ENCODE measurements at places on chromosomes 7 and 10.
A peak's percentile ranks its signal among the peaks of the same experiment; 100 is the strongest.

DNA sequence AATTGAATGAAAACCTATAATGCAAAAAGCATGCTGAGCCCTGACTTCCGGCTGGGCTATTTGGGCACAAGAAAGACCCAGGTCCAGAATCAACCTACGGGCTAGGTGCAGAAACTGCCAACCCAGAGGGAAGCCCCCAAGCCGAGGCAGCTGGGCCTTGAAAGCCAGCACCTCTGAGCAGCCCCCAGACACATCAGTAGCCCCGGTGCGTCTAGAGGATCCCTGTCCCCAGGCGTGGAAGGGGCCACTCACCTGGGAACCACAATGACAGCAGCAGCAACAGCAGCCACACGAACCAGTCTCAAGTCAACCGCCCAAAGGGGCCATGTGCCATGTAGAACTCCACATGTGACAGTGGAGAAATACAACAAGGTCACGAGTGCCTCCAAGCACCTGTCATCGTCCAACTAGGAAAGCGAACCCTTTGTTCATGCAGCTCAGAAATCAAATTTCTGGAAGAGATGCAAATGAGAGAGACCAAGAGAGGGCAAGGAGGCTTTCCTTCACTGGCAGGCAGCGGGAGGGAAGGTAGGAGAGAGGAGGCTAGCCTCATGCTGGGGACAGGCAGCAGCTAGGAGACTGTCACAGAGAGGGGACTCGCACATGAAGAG, 57.5 kb upstream of the CHST15 start:
- H3K4me3 ChIP-seq, result no peak overlapping the region
- peaks cover 18% of the 10 kb centered on the region for H3K4me1 ChIP-seq
- no peaks in the 10 kb centered on the region for H3K27me3 ChIP-seq
- H3K27ac ChIP-seq, result no peak overlapping the region
- H3K36me3 ChIP-seq, result no peaks in the 10 kb centered on the region

- H3K4me1 ChIP-seq, result no peaks in the 10 kb centered on the region
- H3K4me3 ChIP-seq, result peak overlapping the region; percentile 54
- no peak overlapping the region for H3K27ac ChIP-seq
- H3K36me3 ChIP-seq, result no peaks in the 10 kb centered on the region
- no peaks in the 10 kb centered on the region for H3K27me3 ChIP-seq
These were observed 341.2 kb downstream of the PTPRN2 start for GRCh38 chr7:158246272-158246959.

GRCh38 chr10:61262486-61263261, 190.5 kb downstream of the TMEM26 start:
- no peak overlapping the region for H3K4me3 ChIP-seq
- no peak for DNase-seq
- no peak overlapping the region for H3K27ac ChIP-seq
- no peaks in the 10 kb centered on the region for H3K36me3 ChIP-seq
- no peaks in the 10 kb centered on the region for H3K4me1 ChIP-seq

GRCh38 chr10:123553810-123554430, 112.2 kb upstream of the GPR26 start:
- H3K4me3 ChIP-seq, result no peak overlapping the region
- DNase-seq, result no peak
- no peaks in the 10 kb centered on the region for H3K4me1 ChIP-seq
- H3K27me3 ChIP-seq, result no peaks in the 10 kb centered on the region
- H3K27ac ChIP-seq, result no peak overlapping the region
- H3K36me3 ChIP-seq, result no peaks in the 10 kb centered on the region

- no peak overlapping the region for H3K27ac ChIP-seq
- H3K4me3 ChIP-seq, result no peak overlapping the region
- no peak for DNase-seq
- H3K27me3 ChIP-seq, result no peaks in the 10 kb centered on the region
- no peaks in the 10 kb centered on the region for H3K4me1 ChIP-seq
- no peaks in the 10 kb centered on the region for H3K36me3 ChIP-seq
These were observed 310.4 kb downstream of the CTNNA3 start for GRCh38 chr10:67385566-67385965.

- H3K36me3 ChIP-seq, result no peaks in the 10 kb centered on the region
- H3K4me3 ChIP-seq, result no peak overlapping the region
- no peak for DNase-seq
- H3K4me1 ChIP-seq, result no peaks in the 10 kb centered on the region
These were observed 92.7 kb downstream of the LANCL2 start for GRCh38 chr7:55457801-55458200.

DNA sequence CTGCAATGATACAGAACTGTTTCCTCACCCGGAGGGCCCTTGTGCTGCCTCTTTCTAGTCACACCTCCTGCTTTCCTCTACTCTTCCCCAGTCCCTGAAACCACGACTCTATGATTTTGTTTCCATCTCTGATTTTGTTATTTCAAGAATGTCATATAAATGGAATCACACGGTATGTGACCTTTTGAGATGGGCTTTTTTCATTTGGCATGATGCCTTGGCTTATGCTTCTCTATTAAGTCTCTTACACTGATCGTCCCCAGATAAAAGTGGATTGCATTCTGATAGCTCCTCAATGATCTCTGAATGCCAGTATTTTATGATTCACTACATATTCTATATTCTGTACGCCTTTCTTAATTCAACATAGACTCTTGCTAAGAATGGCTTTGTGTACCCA, 78.2 kb downstream of the GALNT11 start:
- no peaks in the 10 kb centered on the region for H3K27me3 ChIP-seq
- no peak overlapping the region for H3K27ac ChIP-seq

DNA sequence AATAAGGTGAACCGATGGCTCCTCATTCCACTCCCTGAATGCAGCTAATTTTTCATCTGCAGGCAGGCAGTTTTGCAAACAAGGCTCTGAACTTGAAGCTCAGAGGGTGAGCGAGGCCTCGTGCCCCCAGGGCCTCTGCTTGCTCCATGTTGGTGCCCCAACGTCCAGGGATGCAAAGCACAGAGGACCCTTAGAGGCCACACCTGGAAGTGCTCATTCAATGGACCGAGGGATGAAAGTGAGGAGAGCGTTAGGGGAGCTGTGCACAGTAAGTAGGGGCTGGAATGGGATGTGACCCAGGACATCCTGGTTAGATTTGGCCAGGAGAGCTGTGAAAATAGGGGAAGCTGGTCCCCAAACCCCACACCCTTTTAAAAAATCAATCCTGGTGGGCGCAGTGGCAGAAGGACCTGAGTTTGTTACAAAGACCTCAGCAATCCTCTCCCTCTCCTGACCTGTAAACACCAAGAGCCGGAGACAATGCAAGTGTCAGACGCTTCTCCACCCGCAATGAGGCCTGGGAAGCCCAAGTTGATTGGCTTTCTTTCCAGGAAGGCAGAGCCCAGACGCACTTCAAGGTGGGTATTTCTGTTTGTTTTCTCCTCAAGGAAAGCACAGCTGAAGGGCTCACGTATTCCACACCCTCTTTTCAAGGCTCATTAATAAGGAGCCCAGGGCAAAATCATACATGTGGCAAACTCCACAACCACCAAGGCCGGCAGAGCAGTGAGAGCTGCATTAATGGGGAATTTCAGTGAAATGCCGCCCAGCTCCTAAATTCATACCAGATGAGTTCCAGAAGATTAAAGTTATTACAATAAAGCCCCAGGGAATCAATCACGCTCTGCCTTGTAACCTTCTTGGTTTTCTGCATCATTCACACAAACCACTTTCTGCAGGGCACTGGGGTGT, 14.1 kb upstream of the CXCL12 start:
- H3K27me3 ChIP-seq, result no peaks in the 10 kb centered on the region
- no peak for DNase-seq
- H3K4me1 ChIP-seq, result peaks cover 10% of the 10 kb centered on the region
- H3K36me3 ChIP-seq, result no peaks in the 10 kb centered on the region

DNA sequence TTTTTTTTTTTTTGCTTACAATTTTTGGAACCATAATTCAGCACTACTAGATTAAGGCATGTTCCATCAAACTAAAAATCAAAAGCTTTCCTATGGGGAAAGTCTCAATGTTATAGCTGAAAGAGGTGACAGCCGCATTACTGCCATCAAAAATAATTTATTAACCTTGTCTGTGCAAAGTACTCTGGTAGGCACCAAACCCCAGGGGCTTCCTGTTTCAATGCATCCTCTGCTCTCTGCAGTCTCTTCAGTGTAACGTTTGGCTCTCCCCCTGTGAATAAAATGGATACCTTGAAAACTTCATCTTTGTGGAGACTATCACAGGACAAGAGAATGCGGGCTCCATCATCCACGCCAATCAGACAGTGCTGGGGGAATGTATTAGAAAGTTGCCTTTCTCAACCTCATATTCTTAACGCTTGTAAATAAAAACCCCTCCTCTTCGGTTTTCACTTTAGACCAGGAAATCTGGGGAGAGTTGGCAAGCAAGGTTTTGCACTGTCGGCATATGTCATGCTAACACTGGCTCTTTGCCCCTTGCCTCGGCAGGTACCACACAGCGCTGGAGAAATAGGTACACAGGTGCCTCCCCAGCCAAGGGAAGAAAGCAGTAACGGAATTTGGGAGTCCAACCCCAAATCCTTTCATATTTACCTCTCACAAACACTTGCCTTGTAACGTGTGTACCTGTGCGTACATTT, 1.6 kb upstream of the NRG3 start:
- no peak for DNase-seq
- no peak overlapping the region for H3K27ac ChIP-seq
- H3K27me3 ChIP-seq, result peaks cover 35% of the 10 kb centered on the region
- peaks cover 10% of the 10 kb centered on the region for H3K4me1 ChIP-seq
- no peaks in the 10 kb centered on the region for H3K36me3 ChIP-seq

- H3K27ac ChIP-seq, result no peak overlapping the region
- H3K4me1 ChIP-seq, result peaks cover 16% of the 10 kb centered on the region
- H3K36me3 ChIP-seq, result no peaks in the 10 kb centered on the region
- no peaks in the 10 kb centered on the region for H3K27me3 ChIP-seq
- no peak overlapping the region for H3K4me3 ChIP-seq
These were observed 1.9 kb downstream of the ANTXRL start for GRCh38 chr10:46288601-46289206.

DNA sequence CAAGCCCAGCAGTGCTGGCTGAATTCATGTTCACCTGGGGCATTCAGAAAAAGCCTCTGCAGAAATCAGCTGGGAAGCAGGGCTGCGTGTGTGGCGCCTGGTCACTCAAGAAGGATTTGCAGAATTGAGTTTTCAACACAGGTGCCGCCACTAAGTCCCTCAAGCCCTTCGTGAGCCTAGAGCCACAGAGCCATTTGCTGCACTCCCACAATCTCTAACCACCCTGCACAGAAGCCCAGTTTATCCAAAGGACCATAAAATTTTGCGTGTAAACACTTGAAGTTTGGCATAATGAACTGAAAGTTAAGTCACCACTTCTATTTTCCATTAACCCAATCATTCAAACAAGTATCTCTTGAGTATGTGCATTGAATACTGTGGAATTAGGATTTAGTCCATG, 136.2 kb downstream of the DIP2C start:
- H3K4me3 ChIP-seq, result no peak overlapping the region
- DNase-seq, result no peak
- peaks cover 12% of the 10 kb centered on the region for H3K4me1 ChIP-seq
- no peaks in the 10 kb centered on the region for H3K36me3 ChIP-seq
- no peaks in the 10 kb centered on the region for H3K27me3 ChIP-seq

GRCh38 chr10:90344226-90344625, 513.6 kb downstream of the HTR7 start:
- H3K4me3 ChIP-seq, result no peak overlapping the region
- no peaks in the 10 kb centered on the region for H3K27me3 ChIP-seq
- no peak overlapping the region for H3K27ac ChIP-seq
- H3K4me1 ChIP-seq, result no peaks in the 10 kb centered on the region
- DNase-seq, result no peak

GRCh38 chr10:33325929-33326328, 8.5 kb downstream of the NRP1 start:
- no peak overlapping the region for H3K4me3 ChIP-seq
- H3K4me1 ChIP-seq, result peaks cover 1% of the 10 kb centered on the region
- no peak for DNase-seq

DNA sequence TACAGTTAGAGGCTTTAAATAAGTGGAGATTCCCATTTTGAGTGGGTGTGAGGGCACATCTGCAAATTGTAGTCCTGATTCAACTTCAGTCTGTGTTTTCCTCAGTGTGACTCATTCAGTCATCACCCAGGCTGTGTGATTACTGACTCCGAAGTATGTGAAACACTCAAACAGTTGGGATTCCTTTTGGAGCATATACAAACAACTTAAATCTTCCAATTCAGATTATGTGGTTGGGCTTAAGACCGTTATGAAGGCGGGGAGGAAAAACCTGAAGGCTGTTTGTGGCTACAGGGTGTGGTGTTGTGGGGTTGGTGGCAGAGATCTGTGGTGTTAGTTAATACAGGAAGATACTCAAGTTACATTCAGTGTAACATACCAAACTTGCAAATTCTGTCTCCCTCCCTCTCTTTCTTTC, 259.7 kb upstream of the FERD3L start:
- H3K4me1 ChIP-seq, result no peaks in the 10 kb centered on the region
- DNase-seq, result peak; percentile 73
- H3K27ac ChIP-seq, result no peak overlapping the region
- no peak overlapping the region for H3K4me3 ChIP-seq

DNA sequence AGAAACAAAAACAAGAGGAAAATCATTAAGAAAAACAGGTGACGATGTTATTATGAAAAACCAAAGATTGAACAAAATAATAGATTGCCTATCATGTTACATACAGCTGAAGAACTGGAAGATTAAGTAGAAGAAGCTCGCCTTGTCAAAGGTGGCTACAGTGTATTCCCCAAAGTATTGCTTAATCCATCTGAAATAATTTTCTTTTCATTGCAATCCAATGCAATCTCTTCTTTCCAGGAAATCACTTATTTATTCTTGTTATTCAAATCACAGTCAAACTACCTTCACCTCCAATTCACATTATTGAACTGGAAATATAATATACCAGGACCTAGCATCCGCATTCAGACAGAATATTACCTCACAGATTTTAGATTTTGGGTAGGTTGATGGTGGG, 235.9 kb downstream of the AHR start:
- H3K27ac ChIP-seq, result no peak overlapping the region
- no peak overlapping the region for H3K4me3 ChIP-seq
- no peaks in the 10 kb centered on the region for H3K4me1 ChIP-seq
- H3K27me3 ChIP-seq, result no peaks in the 10 kb centered on the region
- DNase-seq, result no peak

DNA sequence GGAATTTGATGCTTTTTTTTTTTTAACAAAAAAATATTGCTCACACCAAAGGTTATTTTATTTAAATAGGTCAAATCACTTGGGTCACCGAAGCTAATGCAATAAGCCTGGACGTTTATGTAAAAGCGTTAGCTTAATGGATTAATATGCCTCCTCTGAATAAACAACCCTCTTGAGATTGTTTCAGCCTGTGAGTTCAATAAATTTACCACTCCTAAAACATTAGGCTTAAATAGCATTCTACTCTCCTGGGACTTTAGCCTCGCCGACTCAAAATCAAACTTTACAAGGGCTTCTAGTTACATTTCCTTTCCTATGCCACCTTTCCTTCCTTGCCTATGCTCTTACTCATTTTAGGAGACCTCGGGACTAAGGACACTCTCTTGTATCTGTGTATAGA, 79.3 kb downstream of the DNAJB9 start:
- DNase-seq, result no peak
- H3K4me3 ChIP-seq, result no peak overlapping the region
- no peak overlapping the region for H3K27ac ChIP-seq
- no peaks in the 10 kb centered on the region for H3K4me1 ChIP-seq
- H3K36me3 ChIP-seq, result no peaks in the 10 kb centered on the region

GRCh38 chr7:91302794-91303193, 38.6 kb downstream of the FZD1 start:
- no peaks in the 10 kb centered on the region for H3K27me3 ChIP-seq
- DNase-seq, result no peak
- no peaks in the 10 kb centered on the region for H3K4me1 ChIP-seq
- no peaks in the 10 kb centered on the region for H3K36me3 ChIP-seq
- no peak overlapping the region for H3K27ac ChIP-seq
